ENCODE measurements at places on chromosomes 3 and 15.

DNA sequence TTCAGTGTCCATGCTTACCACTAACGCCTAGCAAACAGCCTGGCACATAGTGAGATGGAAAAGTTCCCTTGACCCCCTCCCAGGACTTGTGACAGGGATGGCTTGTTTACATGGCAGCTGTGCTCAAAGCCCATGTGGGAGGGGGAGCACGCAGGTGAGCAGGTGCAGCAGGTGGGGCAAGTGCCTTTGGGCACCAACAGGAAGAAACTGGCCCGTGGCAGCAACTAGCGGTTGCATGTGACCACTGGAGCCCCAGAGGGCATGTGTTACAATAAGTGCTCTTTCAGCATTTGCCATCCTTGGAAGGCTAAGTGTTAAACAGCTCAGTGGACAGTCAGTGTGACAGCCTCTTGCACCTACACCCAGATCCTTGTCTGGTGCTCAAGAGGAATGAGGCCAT lies 734.6 kb downstream of the TUSC7 start:
- no peak for DNase-seq

GRCh38 chr15:66409565-66410108 lies 22.9 kb downstream of the MAP2K1 start:
- DNase-seq: no peak

DNA sequence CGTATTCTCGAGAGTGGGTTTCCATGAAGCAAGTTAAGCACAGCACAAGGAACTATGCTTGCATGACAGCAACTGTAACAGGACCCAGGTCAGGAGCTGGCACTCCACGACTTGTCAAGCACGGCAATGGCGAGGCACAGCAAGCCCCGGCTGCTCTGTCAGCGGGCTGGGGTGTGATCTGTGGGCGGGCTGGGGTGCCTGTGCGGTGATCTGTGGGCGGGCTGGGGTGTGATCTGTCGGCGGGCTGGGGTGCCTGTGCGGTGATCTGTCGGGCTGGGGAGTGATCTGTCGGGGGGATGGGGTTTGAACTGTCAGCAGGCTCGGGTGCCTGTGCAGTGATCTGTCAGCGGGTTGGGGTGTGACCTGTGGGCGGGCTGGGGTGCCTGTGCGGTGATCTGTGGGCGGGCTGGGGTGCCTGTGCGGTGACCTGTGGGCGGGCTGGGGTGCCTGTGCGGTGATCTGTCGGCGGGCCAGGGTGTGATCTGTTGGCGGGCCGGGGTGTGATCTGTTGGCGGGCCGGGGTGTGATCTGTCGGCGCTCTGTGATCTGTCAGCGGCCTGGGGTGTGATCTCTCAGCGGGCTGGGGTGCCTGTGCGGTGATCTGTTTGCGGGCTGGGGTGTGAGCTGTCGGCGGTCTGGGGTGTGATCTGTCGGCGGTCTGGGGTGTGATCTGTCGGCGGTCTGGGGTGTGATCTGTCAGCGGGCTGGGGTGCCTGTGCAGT lies 205.7 kb downstream of the XXYLT1 start:
- DNase-seq: no peak

- peak; percentile 55 for DNase-seq
Observed at GRCh38 chr3:133851266-133851906, 44.3 kb downstream of the RAB6B start.

DNA sequence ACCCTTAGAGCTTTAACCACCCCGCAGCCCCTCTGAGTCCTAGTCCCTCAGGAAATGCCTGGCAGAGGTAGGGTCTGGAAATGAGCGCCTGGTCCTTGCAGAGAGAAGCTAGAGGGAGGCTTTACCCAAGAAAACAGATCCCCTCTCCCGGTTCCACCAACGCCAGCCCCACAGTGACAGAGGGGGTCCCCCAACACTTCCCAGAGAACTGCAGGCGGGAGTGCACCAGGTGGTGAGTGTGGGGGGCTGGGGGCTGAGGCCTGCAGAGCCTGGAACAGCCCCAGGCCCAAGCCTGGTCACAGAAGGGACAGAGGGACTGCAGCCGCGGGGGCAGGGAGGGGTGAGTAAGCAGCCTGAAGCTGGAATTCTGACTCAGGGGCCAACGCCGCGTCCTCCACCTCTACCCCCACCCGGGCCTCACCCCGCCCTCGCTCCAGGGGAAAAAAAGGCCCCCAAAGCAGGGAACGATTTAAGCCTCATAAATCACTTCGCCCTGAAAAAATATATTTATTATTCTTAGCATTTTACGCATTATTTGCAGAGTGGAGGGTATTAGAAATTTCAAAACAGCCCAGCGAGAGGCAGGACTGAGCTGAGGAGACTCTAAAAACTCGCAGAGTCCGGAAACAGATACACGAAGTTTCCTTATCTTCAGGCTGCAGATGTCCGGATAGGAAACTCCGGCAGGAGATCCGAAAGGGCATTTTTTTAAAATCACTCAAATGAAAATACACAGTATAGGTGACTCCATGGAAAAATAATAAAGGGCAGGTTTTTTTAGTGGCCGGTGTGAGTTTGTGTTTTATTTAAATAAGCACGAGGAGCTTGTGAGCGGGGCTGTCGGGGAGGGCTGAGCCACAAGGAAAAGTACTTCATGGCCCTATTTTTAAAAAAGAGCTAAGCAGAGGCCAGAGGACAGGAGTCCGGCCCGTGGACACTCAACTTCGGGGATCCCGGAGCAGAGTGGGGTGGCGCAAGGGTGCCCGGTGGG lies 10.0 kb downstream of the GATA2 start:
- DNase-seq: no peak

DNA sequence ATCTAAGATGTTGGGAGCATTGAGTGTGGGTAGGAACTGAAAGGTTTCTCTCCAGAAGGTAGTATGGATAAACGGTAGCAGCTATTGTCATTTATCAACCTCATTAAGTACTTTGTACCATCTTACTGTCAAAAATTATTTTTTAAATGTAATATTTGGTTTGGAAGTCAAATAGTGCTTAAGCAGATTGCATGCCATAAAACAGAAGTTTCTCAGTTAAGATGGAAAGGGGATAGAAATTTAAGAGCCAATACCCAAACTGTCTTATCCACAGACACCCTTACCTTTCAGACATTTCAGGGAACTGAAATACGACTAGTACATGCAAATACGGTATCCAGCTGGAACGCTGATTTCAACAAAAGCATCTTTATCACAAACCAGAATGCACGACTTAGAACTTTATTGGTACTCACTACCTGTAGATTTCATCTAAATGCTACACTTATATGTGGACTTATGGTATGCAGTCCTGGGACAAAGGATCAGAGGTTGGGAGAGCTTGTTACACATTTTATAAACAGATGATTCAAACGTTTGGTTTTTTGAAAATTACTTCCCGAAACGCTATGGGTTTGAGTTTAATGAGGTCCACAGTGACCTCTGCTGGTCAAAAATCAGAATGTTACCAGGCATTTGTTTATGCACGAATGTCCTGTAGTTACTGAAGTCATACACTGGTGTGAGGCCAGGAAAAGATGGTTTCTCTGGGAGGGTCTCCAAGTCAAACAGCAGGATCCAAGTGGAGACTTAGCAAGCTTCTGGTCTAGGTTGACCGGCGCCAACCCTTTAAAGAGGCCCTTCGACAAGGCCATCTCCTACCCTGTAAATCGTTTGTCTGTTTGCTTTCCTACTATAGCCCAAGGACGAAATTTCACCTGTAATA lies 45.7 kb upstream of the DUT start:
- DNase-seq: peak; percentile 68

DNA sequence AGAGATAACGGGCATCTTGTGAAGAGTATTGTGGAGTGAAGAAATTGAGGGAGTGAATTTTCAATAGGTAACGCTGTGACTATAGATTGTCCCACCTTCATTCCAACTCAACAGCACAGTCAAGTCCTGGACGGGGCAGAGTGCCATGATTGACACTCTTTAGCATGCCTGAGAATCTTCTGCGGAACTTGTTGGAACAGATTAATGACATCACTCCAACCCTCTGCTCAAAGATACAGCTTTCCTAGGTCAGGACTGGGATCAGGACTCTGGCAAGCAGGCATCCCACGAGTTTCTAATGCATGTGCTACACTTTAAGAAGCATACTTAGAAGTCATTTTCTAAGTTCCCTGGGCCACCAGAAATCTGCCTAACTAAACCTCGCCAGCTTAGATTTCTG lies 267.6 kb upstream of the CFAP20DC start:
- no peak for DNase-seq

DNA sequence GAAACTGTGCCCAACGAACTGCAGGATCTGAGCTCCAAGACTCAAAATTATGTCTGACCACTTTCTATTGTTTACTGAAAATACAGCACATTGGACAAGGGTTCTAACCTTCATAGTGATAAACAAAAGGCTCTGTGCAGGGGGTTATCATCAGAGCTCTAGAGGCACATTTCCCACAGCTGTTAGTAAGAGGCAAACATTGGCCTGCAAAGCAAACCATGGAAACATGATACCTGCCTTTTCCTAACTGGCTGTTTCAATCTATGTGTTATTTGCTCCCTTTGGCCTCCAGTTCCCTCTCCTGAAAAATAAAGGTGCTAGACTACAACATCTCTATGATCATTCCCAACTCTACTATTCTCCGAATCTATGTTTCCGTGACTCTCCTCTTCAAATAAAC lies 159.7 kb upstream of the ARHGEF26 start:
- no peak for DNase-seq

DNA sequence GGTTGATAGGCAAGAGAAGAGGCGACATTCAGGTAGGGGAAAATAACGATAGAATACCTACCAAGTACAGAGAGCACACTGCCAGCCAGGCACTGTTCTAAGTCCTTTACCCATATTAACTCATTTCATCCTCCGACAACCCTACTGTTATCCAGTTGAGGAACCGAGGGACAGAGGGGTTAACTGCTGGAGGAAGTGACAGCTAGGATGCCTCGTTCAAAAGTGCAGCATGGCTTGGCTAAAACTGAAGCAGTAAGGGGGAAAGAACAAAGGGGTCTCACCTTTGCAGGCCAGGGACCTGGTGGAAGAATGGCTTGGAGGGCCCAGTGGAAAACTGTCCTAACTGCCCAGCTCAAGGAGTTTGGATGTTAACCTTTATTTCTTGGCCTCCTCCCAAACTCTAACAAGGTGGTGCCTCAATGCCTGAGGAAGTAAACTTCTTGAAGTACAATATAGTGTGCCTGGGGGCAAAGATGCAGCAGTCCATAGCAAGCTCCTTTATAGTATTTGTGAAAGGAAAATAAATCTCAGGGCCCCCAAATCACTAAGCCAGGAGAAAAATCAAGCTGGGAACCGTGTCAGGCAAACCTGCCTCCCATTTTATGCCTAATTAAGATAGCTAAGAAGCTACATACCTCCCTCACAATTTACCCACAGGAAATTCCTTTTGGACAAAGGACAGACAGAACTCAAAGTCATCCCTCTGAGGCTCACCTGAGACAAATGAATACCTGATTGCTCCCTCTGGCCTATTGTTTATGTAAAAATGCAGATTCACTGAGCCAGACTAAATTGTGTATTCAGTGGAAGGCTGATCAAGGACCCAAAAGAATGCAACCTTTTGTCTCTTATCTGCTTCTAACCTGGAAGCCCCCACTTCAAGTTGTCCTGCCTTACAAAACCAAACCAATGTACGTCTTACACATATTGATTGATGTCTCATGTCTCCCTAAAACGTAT lies 1.6 kb upstream of the ITGB5 start:
- no peak for DNase-seq
